ENCODE measurements at places on chromosomes 3 and 15. TPM values are rescaled to one million over a fixed set of nuclear protein-coding genes. Genes with fewer than 3 reads are reported as not detected.

- DNase-seq, result no peak
Observed at GRCh38 chr15:59245559-59245958, 38.9 kb downstream of the LDHAL6B start.

GRCh38 chr3:61783993-61784718, 222.8 kb downstream of the PTPRG start:
- no peak for DNase-seq

DNA sequence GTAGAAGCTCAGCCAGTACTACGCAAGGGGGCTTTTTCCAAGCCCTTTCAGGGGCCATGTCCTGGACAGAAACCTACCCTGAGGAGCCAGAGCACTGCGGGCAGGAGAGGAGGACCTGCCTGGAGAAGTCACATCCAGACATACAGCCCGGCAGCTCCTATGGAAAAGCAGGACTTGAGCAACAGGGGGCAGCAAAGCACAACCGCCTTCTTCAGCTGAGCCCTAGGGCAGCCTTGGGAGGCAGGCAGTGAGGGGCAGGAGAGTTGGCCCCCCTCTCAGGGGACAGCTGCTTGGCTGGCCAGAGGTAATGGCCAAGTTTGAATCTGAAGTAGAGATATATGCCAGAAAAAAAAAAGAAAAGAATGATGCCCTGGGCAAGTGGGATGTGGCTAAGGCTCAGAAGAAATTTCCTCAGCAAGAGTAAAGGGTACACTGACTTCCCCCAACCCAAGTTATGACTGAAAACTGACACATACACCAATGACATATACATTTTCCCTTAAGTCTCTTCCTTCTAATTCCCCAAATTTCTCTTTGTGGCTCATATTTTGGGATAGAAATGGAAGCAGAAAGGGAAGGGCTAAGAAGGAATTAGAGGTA, 56.9 kb downstream of the CYP19A1 start:
- DNase-seq, result no peak

- DNase-seq, result peak; percentile 53
Observed at GRCh38 chr3:77254967-77255831, 215.3 kb downstream of the ROBO2 start.

DNA sequence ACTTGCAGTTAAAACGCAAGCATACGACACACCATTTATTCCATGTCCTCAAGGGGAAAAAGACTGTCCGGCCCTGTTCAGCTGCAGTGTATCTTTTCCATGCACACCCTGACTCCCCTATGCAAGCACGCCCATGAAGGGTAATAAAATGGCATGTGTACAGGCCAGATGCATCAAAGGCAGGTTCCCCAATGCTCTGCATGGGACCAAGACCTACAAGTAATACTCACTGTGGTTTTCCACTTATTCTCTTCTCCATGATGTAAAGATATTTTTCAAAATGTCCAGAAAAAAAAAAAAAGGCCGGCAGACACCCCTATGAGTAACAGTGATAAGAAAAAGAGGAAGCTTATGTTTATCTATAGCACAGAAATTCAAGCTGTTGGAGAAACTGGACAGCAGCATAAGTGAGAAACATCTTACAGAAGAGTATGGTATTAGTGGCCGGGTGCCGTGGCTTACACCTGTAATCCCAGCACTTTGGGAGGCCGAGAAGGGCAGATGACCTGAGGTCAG, 70.8 kb downstream of the MCF2L2 start:
- DNase-seq, result no peak

DNA sequence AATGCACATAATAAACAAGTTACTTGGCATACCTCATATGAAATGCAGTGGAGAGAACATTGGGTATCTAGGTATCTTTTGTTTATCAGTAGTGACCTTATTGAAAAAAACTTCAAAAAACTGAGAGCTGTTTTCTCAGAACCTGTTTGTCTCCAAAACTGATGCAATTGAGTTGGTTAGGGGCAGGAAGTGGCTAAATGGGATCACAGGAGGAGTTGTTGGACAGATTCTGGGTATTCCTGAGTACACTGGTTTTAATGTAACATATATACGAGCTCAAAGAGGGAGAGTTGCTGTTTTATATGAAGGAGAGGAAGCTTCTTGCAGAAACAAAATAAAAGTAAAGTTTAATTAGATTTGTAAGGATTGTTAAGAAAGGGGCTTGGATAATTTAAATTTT, 159.5 kb downstream of the C3orf70 start:
- DNase-seq, result no peak

DNA sequence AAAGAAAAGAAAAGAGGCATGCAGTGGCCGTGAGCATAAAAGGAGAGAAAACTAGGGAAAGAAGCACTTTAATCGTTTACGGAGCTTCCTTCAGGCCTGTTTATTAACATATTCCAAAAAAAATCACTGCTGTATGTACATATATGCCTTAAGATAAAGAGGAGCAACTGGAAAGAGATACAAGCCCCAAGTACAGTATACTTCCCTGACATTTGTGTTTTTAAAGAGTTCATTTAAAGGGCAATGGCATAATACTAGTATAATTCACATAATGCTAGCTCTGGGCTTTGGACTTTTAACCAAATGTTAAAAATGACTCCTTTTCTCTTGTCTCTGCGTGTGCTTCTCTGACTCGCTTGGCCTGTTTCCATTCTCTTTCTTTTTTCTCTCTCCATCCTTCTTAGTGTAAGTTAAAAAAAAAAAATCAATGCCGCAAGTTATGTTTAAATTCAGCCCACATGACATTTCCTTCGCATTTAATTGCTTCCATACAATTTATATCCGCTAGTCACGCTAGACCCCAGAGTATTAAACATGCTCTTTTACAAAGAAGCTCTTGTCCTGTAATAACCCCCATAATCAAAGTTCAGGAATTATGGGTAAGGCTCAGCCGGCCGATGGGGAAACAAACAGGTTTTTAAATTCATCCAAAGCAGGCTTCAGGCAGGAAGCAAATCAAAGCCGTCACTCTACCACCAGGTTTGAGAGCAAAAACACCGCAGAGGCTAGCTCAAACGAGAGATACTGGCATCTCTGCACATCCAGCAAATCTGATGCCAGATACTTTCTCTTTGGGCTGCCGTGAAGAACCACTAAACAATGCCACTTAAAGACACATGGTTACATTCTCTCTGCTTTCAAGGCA, 19.4 kb downstream of the WWTR1 start:
- DNase-seq, result no peak

DNA sequence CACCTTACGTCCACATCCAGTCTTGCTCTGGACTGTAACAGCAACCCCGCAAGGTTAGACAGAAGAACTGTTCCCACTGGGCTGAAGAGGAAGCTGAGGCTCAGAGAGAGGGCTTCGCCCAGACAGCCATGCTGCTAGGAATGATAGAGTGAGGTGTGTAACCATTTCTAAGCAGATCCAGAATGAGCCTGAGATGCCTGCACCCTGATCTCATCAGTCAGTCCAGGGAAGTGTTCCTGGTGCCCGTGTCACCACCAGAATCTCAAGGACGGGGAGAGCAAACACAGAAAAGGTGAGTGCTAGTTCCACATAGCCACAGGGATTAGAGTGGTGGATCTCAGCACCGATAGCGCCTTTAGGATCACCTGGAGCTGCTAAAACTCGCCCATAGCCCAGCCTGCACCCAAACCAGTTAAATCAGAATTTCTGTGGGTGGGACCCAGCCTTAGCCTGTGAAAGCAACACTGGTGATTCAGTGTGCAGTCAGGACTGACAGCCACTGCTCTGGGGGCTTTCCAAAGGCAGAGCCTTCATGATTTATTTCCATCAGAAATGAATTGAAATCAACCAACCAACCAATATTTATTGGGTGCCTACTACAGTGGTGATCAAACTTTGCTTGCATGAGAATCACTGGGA, 12.3 kb downstream of the ISLR start:
- no peak for DNase-seq

DNA sequence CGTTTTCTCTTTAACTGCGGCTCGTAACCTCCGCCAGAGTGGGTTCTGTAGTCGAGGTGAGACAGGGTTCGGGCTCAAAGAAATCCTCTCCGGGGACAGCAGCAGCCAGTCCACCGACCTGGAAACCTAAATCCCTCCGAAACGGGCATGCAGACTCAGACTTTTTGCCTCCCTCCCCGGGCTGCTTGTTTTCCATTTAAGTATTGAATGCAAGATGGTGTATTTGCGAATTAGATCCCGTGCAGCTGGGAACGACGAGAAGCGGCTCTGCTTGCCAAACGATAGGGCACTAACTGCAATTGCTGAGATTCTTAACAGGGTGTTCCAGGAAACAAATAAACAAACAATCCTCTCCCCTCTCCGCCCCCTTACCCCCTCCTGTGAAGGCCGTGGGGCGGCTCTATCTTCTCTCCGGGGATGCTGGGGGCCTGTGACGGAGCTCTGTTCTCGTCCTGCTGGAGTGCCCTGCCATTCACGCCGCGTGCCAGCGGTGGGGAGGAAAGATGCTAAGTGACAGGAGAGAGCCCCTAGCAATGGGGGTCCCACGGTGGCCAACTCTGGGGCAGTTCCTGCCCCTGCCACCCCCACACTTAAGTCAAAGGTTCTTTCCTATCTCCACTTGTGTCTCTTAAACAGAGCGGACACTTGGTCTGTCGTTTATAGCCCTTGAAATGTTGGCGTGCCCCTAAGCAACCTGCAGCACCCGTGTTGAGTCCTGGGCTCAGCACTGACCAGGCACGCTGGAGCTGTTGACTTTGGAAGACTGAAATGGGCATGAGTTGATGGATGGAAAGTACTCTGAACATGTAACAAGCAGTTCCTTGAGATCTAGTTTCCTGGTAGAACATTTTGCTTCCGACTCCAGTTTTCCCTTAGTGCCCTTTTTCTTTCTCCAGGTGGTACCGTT, 1.3 kb upstream of the ETV5 start:
- no peak for DNase-seq

DNA sequence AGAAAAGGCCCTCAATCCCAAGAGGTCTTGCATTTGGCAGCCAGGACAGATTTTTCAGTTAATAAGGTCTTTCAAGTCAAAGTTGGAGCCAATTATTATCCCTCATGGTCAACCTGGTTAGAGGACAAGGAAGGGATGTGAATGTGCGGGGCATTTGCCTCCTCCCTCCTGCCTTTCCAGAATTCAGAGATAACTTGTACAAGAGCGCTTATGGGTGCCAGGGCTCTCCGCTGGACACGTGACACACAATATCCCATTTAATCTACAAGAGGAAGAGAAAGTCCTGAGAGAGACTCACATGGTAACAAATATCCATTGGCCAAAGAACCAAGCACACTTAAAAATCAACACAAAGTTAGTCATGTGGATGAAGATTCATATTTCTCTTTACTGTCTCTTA, 78.5 kb upstream of the ST8SIA2 start:
- no peak for DNase-seq

- DNase-seq, result no peak
Observed at GRCh38 chr3:65425880-65426279, 612.8 kb downstream of the MAGI1 start.

- no peak for DNase-seq
Observed at GRCh38 chr3:59611649-59612443, 562.0 kb upstream of the CFAP20DC start.

DNA sequence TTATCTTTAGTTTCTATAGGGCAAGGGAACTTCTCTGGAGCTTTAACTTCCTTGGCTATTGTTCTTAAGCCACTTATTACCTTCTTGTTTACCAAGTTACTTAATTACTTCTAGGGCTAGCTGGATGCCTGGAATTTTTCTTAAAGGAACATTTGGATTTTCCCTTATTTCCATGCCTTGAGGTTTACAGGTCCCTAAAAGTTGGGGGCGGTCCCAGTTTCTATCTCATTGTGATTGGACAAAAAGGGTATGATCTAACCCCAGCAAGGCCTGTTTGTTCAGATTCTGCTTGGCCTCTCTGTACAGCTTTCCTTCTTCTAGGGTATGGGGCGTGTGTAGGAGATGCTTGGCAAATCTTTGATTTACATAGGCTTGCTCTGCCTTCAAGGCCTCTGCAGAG, 17.4 kb downstream of the PDHB start:
- no peak for DNase-seq

DNA sequence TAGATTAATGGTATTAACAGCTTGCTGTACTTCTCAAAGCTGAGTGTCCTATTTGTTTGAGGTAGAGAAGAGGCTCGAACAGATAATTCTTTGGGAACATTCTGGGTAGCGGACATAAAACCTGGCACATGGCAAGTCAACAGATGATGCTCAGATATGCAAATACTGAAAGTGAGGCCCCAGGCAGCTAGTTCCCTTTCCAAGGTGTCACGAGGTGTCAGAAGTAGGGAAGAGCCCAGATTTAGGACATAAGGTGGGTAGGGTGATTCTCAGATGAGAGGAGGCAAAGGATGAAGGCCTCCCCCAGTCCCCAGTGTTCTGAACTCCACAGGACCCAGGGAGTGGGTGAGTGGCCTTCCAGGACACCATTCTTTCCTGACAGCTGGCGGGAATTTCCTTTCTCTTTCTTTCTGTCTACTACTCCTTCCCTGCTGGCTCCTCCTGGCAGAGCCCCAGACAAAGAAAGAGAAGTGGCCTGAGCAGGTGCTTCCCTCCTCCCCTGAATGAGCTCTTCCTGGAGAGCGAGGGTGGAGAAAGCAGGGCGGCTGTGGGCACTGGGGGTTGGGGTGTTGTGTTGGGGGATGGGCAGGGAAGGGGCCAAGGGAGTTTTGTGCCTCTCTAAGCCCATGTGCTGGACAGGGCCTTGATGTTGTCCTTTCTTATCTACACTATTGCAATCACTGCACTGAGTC, 87.5 kb downstream of the CORO2B start:
- DNase-seq, result no peak

DNA sequence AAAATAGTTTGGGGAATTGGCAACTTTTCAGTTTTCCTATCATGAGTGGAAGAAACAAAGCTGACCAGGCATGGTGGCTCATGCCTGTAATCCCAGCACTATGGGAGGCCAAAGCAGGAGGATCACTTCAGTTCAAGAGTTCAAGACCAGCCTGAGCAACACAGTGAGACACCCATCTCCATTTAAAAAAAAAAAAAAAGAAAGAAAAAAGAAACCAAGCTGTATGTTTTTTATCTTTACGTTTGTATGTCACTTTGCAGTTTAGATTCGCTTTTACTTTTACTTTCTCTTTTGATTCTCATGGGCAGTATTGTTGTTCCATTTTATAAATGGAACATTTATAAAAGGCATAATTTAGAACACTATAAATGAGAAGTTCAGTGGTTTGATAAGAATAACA, 31.2 kb upstream of the TNIK start:
- DNase-seq, result no peak

DNA sequence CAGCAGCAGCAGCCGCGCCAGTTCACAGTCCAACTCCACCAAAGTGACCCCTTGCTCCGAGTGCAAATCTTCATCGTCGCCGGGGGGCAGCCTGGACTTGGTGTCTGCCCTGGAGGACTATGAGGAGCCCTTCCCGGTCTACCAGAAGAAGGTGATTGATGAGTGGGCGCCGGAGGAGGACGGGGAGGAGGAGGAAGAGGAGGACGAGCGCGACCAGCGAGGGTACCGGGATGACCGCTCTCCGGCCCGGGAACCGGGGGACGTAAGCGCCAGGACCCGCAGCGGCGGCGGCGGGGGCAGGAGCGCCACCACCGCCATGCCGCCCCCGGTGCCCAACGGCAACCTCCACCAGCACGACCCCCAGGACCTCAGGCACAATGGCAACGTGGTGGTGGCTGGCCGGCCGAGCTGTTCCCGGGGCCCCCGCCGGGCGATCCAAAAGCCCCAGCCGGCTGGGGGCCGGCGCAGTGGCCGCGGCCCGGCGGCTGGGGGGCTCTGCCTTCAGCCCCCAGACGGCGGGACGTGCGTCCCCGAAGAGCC, 224.1 kb upstream of the IL12A start:
- DNase-seq, result no peak

The PDCD10 gene
- polyA plus RNA-seq, result 59.1 TPM

The TRH gene
- polyA plus RNA-seq, result 0.44 TPM

The FAM107A gene
- polyA plus RNA-seq, result 4.6 TPM

The MESP2 gene
- polyA plus RNA-seq, result 0.42 TPM

All from renal cortex interstitium (tissue), 15 donors.